ENCODE measurements at places on chromosomes 13 and 19. TPM values are rescaled to one million over a fixed set of nuclear protein-coding genes. Genes with fewer than 3 reads are reported as not detected.

DNA sequence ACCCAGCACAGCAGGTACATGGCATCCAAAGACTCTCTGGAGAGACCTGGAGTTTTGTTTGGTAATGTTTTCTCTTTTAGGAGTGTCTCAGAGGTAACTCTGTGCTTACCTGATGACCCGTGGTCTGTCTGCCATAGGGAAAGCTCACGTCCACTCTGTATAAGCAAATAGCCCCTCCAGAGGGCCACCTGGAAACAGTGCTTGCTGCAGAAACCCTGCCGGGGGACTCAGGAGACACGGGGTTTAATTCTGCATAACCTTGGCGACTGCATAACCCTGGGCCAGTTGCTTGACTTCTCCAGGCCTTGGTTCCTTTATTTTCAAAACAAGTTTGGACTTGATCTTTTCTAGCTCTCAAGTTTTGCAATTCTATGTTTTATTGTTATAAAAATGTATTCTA, 187.2 kb upstream of the SOX1 start:
- no peaks in the 10 kb centered on the region for H3K36me3 ChIP-seq
- DNase-seq: no peak
- H3K4me1 ChIP-seq: peaks cover 10% of the 10 kb centered on the region
- H3K27ac ChIP-seq: no peak overlapping the region
- H3K4me3 ChIP-seq: no peak overlapping the region
- no peaks in the 10 kb centered on the region for H3K27me3 ChIP-seq

DNA sequence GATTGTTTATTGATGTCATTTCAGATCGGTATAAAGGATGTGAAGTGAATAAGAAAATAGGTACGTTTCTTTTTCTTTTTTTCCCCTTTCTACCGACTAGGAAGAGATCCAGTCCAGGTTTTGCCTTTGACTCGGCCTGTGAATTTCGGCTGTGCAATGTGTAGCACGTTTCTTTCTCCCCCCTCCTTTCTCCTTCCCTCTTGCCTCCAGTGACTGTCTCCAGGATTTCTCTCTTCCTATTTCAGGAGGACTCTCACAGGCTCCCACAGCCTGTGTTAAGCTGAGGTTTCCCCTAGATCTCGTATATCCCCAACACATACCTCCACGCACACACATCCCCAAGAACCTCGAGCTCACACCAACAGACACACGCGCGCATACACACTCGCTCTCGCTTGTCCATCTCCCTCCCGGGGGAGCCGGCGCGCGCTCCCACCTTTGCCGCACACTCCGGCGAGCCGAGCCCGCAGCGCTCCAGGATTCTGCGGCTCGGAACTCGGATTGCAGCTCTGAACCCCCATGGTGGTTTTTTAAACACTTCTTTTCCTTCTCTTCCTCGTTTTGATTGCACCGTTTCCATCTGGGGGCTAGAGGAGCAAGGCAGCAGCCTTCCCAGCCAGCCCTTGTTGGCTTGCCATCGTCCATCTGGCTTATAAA, at the start of gene GPC6:
TSS of gene GPC6 (plus strand) at position 185 of the 657 bp plus-strand sequence.
- DNase-seq: peak; percentile 58
- peaks cover 73% of the 10 kb centered on the region for H3K4me1 ChIP-seq
- H3K27ac ChIP-seq: peak within 1 kb of the TSS; percentile 97
- peak within 1 kb of the TSS; percentile 96 for H3K4me3 ChIP-seq

DNA sequence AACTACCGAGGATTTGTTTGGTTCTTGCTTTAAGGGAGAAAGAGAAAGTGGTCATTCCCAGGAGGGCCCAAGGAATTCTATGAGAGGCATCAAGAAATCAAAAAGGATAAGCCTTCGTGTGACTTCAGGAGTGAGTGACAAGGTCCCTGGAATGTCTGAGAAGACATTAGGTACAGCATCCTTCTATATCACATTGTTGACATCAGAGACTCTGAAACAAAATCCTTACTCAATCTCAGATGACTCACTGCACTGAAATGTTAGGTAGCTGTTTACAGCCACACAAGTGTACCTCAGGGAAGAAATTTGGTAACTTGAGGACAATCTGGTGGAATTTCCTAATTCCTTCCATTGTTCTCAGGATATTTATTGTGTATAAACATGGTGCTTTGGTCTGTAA, 7.9 kb upstream of the LGALS14 start:
- peaks cover 20% of the 10 kb centered on the region for H3K27me3 ChIP-seq
- H3K4me1 ChIP-seq: 0 out of 2 replicates have a peak, but pooled peaks cover 4% of the 10 kb centered on the region
- H3K4me3 ChIP-seq: no peak overlapping the region
- H3K36me3 ChIP-seq: no peaks in the 10 kb centered on the region
- no peak for DNase-seq

The ACP7 gene
- 0.11 TPM for total RNA-seq

DNA sequence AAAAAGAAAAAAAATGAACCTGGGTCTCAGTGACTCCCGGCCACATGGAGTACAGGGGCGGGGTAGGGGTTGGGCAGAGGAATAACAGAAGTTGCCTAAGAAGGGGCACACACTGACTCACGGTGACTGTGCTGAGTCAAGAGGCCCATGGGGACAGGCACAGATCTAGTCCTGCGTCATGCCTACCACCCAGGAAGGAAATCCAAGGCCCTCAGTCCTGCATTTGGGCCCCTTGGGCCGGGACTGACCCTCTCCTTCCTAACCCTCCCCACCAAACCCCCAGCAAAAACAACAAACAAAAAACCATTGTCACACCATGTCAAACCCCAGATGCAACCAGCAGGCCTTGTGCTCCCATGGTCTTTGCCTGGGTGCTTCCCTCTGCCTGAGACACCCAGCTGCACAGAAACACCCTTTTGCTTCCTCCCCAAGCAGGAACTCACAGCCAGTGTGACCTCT, 9.6 kb upstream of the NOTCH3 start:
- no peak for DNase-seq
- peaks cover 8% of the 10 kb centered on the region for H3K27me3 ChIP-seq
- H3K4me1 ChIP-seq: no peaks in the 10 kb centered on the region
- H3K36me3 ChIP-seq: no peaks in the 10 kb centered on the region
- H3K4me3 ChIP-seq: no peak overlapping the region
- H3K27ac ChIP-seq: no peak overlapping the region

The GZMM gene
- total RNA-seq: 0.60 TPM

DNA sequence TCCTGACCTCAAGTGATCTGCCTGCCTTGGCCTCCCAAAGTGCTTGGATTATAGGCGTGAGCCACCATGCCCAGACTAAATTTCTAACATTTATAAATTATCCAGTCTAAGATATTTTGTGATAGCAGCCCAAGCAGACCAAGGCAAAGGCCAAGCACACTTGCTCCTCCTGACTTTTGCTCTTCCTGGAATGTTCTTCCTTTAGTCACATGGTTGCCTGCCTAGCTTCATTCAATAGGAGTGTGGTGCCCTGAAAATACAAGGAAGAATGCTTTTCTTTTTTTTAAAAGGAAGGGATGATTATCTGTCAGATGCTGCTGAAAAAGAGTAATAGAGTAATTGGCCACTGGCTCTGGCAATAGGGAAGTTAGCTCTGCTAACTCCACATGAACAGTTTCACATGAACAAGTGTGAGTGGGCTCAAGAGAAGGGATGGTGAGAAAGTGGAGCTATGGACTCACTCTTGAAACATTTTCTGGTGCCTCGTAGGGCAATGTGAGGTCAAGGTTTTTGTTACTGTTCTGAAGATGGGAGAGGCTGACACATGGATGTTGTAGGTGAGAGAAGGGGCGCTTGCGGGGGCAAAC, 47.1 kb downstream of the USPL1 start:
- no peaks in the 10 kb centered on the region for H3K36me3 ChIP-seq
- DNase-seq: no peak
- no peak overlapping the region for H3K27ac ChIP-seq
- H3K27me3 ChIP-seq: no peaks in the 10 kb centered on the region

The IZUMO1 gene
- 1.3 TPM for total RNA-seq

The ATP8B3 gene
- total RNA-seq: 8.2 TPM

DNA sequence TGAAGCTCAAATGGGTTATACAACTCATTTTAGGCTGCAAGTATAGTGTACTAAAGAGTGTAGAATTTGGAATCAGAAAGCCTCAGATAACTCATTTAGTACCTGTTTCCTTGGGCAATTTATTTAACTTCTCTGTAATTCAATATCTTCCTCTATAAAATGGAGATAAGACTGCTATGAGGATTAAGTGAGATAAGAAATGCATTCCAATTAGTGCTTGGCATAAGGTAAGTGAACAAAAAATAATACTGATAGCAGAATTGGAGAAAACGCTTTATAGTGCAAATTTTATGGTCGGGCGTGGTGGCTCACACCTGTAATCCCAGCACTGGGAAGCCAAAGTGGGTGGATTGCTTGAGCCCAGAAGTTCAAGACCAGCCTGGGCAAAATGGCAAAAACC, 25.0 kb downstream of the DACH1 start:
- H3K36me3 ChIP-seq: no peaks in the 10 kb centered on the region
- no peaks in the 10 kb centered on the region for H3K4me1 ChIP-seq
- no peak overlapping the region for H3K27ac ChIP-seq
- no peak overlapping the region for H3K4me3 ChIP-seq

DNA sequence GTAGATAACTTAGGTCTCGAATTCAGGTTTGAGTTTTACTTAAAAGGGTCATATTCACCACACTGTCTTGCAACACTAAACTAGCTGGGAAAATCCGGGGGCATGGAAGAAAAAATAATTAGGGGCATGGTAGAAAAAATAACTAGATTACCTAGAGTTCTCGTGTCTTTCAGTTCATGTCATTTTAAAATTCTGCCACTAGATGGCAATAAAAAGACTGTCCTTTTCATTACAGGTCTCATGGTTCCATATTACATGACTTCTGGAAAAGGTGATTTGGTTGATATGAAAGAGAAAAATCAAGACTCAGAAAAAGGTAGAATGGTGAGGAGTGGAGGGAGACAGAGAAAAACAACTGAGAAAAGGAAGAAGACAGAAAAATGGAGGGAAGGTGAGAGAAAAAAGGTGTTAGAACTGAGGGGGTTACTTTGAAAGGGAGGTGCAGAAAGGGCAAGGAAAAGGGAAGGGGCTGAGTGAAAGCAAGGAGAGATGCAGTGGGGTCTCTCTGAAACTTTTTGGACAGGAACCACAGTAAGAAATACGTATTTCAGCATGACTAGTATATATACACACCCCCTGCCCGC, 299.0 kb downstream of the KLF12 start:
- no peak overlapping the region for H3K27ac ChIP-seq
- H3K36me3 ChIP-seq: no peaks in the 10 kb centered on the region
- DNase-seq: no peak
- peaks cover 24% of the 10 kb centered on the region for H3K4me1 ChIP-seq

- peaks cover 37% of the 10 kb centered on the region for H3K27me3 ChIP-seq
- H3K4me3 ChIP-seq: peak overlapping the region; percentile 89
- no peak for DNase-seq
- 0 out of 2 replicates have a peak, but pooled peaks cover 3% of the 10 kb centered on the region for H3K36me3 ChIP-seq
These were observed 3.5 kb downstream of the C19orf67 start for GRCh38 chr19:14081797-14082674.

DNA sequence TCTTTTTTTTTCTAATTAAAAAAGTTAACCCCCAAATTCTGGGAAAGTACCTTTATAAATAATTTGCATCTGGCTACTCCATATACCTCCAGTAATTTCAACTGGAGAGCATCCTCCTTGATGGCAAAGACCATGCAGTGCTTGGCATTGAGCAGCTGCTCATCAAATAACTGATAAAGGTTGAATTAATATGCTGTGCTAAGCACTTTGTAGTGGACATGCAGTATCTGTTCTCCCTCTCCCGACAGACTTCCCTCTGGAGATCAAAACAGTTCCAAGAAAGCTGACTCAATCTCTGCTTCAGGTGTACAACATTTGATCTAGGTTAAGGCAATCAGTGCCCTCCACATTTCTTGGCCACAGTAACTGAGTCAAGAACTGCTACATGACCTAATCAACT, 3.3 kb downstream of the SPRYD7 start:
- no peak for DNase-seq
- no peak overlapping the region for H3K27ac ChIP-seq
- no peaks in the 10 kb centered on the region for H3K36me3 ChIP-seq
- H3K4me3 ChIP-seq: no peak overlapping the region
- peaks cover 6% of the 10 kb centered on the region for H3K4me1 ChIP-seq

GRCh38 chr13:40813667-40814454, 24.4 kb downstream of the SLC25A15 start:
- DNase-seq: no peak
- H3K27ac ChIP-seq: no peak overlapping the region
- peaks cover 25% of the 10 kb centered on the region for H3K36me3 ChIP-seq
- H3K4me3 ChIP-seq: no peak overlapping the region

GRCh38 chr19:44587963-44588770, 25.2 kb upstream of the IGSF23 start:
- DNase-seq: no peak
- no peak overlapping the region for H3K4me3 ChIP-seq
- H3K27me3 ChIP-seq: peaks cover 5% of the 10 kb centered on the region
- H3K36me3 ChIP-seq: peaks cover 12% of the 10 kb centered on the region
- H3K27ac ChIP-seq: no peak overlapping the region

- H3K4me3 ChIP-seq: peak overlapping the region; percentile 74
- H3K27ac ChIP-seq: peak overlapping the region; percentile 60
- peaks cover 23% of the 10 kb centered on the region for H3K4me1 ChIP-seq
- H3K36me3 ChIP-seq: no peaks in the 10 kb centered on the region
These were observed 2.6 kb upstream of the WIZ start for GRCh38 chr19:15452111-15453047.

GRCh38 chr19:3062165-3063105, at the start of gene TLE5:
Gene TLE5 (minus strand): TSS chr19:3062495. CDS start chr19:3062200, 295 bp downstream.
- no peak for DNase-seq
- H3K36me3 ChIP-seq: peaks cover 9% of the 10 kb centered on the region
- H3K4me1 ChIP-seq: peaks cover 25% of the 10 kb centered on the region
- H3K27ac ChIP-seq: no peak within 1 kb of the TSS
- H3K4me3 ChIP-seq: peak within 1 kb of the TSS; percentile 68

GRCh38 chr19:55320844-55321419, 4.2 kb downstream of the TMEM150B start:
- peaks cover 18% of the 10 kb centered on the region for H3K4me1 ChIP-seq
- H3K36me3 ChIP-seq: no peaks in the 10 kb centered on the region
- no peak overlapping the region for H3K27ac ChIP-seq
- no peak for DNase-seq
- H3K27me3 ChIP-seq: peaks cover 26% of the 10 kb centered on the region

DNA sequence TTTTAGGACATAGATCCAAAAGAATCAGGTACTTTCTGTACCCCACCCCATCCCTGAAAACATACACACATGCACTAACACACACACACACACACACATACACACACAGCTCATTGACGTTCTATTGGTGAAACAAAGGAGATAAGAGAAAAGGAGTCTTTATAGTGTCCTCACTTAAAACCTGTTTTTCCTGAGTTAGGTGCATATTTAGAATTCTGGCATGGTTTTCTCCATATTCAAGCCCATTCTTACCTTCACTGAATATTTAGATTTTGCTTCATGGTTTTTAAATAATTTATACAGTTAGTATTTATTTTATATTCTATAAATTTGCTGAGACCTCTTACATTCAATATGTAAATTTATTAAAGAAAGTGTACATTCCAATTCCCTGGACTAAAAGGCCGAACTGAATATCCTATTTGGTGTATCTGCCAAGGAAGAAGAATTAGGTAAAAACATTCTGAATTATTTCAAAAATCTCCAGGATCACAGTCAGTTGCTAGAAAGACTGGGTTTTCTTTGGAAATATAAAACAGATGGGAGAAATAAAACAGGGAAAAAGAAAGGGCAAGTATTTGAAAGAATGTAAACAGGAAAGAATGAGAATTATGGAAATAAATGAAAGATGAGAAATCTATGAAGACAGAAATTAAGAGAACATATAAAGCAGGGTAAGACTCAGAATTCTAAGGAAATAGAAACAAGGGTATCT, 556.2 kb downstream of the KCTD12 start:
- no peak overlapping the region for H3K4me3 ChIP-seq
- no peak for DNase-seq
- H3K27ac ChIP-seq: no peak overlapping the region
- no peaks in the 10 kb centered on the region for H3K36me3 ChIP-seq

The KLK3 gene
- 0.13 TPM for total RNA-seq

GRCh38 chr19:56538761-56539263, at the start of gene ZFP28:
Gene ZFP28 (plus strand): TSS chr19:56538948. CDS start chr19:56539019, 71 bp downstream.
- H3K36me3 ChIP-seq: peaks cover 51% of the 10 kb centered on the region
- H3K4me3 ChIP-seq: peak within 1 kb of the TSS; percentile 82
- H3K4me1 ChIP-seq: 0 out of 2 replicates have a peak, but pooled peaks cover 3% of the 10 kb centered on the region
- DNase-seq: peak; percentile 61

All from WTC11 (cell line).